CD8-positive, alpha-beta T cell (primary cell): ENCODE measurements at places on chromosomes 11 and 22.

GRCh38 chr22:17213976-17214375 is 5.3 kb downstream of the ADA2 start:
- DNase-seq = peak; percentile 25

GRCh38 chr11:119795231-119795630 is 66.2 kb upstream of the NECTIN1 start:
- no peak for DNase-seq

GRCh38 chr11:130418756-130419155 is 9.7 kb downstream of the ADAMTS8 start:
- no peak for DNase-seq

GRCh38 chr11:6988506-6988905 is 31.6 kb downstream of the ZNF214 start:
- DNase-seq = no peak

DNA sequence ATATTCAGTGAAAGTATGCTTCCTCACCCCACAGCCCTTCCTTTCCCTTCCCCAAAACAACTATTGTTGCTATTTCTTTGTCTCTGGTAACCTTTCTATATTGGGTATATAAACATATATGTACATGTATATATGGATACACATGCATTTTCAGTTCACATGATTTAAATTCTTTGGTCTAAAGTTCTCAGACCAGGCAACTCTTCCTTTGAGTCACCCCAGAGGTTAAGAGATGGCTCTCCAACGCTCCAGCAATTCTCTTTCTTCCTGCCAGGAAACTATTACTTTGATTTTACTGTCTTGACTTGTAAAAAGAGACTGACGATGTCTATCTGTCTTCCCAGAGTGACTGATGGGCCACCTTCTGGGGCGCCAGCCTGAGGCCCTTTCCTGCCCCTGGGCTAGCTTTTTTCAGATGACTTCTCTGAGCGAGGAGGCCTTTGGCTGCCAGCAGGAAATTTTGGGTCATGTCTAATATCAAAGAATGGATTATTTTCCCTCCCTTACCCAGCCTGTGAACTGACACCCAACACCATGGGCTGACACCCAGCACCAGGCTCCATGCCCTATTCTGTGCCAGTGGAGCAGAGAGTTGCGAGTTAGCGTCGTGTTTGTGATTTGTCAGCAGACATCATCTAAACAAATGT is 14.4 kb upstream of the ST3GAL4 start:
- no peak for DNase-seq

GRCh38 chr11:114033066-114033465 is 26.4 kb upstream of the ZBTB16 start:
- no peak for DNase-seq

GRCh38 chr22:42863349-42863961 is 6.4 kb upstream of the ARFGAP3 start:
- peak; percentile 32 for DNase-seq

DNA sequence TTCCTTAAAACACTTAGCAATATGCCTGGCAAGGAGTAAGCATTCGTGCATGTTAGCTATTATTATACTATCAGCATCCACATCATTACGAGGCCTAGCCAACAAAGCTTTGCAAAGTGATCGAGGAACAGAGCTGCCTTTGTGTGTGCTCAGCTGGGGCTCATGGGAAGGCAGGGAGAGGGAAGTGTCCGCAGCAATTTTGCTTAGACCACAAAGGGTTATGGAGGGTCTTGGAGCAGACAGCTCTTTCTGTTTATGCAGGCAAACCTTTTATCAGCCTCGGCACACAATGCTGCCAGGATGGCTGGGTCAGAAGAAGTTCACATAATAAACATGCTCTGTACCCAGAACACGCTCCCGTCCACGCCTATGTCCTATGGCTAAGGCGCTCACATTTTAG is 10.9 kb upstream of the DKK3 start:
- DNase-seq = no peak

- DNase-seq = no peak
Observed at GRCh38 chr11:22346282-22346681, 8.1 kb downstream of the SLC17A6 start.

DNA sequence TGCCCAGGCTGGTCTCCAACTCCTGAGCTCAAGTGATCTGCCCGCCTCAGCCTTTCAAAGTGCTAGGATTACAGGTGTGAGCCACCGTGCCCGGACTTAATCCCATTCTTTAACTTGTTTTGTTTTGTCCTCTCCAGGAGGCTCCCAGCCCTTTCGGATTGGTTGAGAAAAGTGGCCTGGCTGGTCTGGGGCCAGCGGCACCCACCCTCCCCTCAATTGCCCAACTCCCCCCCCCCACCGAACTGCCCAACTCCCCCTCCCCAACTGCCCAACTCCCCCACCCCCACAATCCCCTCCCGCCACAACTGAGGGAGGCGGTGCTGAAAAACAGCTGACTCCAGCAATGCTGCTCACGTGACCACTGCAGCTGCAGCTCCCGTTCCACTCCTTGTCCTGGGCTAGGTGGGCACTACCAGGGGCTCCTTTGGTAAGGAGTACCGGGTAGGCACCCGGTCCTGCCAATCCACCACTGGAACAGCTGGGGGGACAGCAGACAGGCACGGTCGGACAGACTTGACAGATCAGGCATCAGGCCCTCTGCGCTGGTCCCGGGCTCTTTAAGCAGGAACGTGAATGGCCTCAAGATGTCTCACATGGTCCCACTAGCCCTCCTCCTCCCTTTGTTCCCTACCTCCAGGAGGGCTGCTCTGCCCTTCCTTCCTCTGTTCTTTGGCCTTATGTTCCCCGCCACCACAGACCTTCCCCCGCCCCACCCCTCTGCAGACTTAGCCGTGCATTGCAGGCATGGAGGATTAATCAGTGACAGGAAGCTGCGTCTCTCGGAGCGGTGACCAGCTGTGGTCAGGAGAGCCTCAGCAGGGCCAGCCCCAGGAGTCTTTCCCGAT is at the start of gene TCN2:
Gene TCN2 (plus strand): TSS at position 720 of the 845 bp plus-strand sequence. CDS start 158 bp downstream, outside the sequence.
- no peak for DNase-seq

DNA sequence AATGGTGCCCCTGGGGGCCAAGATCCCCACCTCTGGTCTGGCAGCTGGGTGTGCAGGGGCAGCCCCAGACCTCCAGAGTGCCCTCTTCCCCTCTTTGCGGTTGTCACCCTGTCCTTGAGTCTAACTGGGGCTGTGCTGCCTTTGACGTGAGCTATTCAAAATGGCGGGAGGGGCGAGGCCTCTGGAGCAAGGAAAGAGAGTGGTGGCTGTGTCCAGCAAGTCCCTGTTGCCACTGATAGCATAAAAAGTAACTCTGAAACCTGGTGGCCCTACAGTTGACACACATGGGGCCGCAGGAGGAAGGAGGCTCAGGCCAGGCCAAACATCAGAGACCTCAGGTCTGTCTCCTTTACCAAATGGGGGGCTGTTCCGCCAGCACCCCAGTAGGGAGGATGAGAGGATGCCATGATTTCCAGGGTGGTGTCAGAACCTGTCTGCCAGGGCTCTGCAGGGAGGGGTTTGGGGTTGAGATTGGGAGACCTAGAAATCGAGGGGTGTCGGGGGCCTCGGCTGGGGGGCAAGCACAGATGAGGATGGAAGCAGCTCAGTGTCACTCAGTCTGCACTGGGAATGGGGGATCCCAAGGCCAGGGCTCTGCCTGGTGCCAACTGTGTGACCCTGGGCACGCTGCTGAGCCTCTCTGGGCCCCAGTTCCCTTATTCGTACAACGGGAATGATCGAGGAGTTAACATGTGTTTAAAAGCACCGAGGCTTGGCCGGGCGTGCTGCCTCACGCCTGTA is 49.2 kb upstream of the KCNQ1OT1 start:
- no peak for DNase-seq

GRCh38 chr11:65973439-65974110 is 12.0 kb downstream of the SART1 start:
- DNase-seq = no peak

- DNase-seq = no peak
Observed at GRCh38 chr11:15969281-15969680, 387.1 kb downstream of the SOX6 start.

GRCh38 chr11:100833276-100833675 is 146.2 kb downstream of the ARHGAP42 start:
- no peak for DNase-seq

- DNase-seq = no peak
Observed at GRCh38 chr11:134846328-134847082, 434.5 kb upstream of the B3GAT1 start.

DNA sequence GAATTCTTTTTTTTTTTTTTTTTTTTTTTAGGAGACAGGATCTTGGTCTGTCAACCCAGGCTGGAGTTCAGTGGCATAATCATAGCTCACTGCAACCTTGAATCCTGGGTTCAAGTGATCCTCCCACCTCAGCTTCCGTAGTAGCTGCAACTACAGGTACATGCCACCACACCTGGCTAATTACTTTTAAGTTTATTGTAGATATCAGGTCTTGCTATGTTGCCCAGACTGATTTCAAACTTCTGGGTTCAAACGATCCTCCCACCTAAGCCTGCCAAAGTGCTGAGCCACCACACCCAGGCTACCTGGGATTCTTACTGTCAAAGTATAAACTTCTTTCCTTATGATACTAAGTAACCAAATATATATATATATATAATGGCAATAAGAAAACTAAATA is 50.9 kb upstream of the CHRNA10 start:
- DNase-seq = no peak

- no peak for DNase-seq
Observed at GRCh38 chr11:57541169-57541568, 3.8 kb downstream of the SMTNL1 start.

DNA sequence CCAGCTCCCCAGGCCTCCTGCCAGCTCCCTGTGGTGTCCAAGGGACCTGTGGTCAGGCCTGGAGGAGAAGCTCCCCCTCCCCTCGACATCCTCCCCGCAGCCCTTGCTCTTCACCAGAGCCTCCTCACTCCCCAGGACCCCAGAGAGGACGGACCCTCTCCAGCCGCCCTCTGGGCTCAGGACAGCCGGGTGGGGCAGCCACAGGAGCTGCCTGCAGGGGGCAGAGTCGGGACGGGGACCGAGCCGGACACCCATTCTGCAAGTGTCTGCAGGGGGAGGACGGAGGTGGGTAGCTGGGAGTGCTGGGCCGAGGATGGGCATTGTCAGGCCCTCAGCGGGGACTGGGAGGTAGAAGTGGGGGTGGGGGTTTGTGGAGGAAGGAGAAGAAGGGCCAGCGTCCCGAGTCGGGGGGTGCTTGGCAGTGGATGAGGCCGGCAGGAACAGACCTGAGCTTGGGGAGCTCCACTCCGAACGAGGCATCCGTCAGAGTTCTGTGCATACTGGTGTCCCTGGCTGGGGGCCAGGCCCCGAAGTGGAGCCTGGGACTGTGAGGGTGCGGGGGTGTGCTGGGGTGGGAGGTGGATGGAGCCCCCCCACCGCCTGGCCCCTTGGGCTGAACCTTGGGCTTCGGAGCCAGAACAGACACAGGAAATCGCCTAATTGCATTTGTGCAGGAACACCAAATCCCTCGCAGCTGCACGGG is 15.2 kb downstream of the PRR33 start:
- no peak for DNase-seq

DNA sequence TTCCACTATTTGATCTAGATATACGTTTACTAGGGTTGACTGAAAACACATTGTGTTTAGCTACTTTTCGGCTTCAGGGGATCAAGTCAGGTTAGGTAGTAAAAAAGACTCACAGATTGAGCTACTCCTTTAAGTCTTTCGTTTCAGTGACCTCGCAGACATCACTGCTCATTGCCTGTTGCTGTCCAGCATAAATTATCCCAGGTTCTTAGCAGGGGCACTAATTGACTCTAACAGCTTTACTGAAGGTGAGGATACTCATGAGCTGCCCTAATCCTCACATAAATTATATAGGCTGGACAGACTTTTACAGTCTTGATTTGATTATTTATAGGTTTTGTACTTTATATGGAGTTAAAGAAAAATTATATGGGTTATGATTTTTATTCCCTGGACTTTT is 3.7 kb downstream of the CARD18 start:
- no peak for DNase-seq

- no peak for DNase-seq
Observed at GRCh38 chr11:121715405-121715804, 262.6 kb upstream of the SORL1-AS1 start.

GRCh38 chr11:4809246-4809645 is 5.1 kb upstream of the OR52R1 start:
- no peak for DNase-seq

DNA sequence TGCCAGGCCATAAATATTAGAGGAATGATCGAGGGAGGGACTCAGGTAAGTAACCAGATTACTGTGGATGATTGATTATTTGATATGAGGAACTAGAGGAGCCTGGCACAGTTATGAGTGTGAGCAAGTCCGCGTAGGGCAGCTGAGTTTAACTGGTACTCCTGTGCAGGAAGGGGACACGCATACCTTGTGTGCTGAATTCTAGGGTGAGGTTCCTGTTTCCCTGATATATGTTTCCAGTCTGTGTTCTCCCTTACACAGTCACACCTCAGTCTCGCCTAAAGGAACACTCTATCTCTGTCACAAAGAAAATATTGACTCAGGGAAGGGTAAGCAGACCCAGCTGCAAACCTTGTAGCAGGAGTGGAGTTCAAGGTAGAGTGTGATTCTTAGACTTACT is 17.4 kb downstream of the SGSM3 start:
- no peak for DNase-seq

- no peak for DNase-seq
Observed at GRCh38 chr11:12809864-12810567, 135.8 kb downstream of the TEAD1 start.

- DNase-seq = no peak
Observed at GRCh38 chr11:19698493-19699292, 13.9 kb upstream of the NAV2 start.

DNA sequence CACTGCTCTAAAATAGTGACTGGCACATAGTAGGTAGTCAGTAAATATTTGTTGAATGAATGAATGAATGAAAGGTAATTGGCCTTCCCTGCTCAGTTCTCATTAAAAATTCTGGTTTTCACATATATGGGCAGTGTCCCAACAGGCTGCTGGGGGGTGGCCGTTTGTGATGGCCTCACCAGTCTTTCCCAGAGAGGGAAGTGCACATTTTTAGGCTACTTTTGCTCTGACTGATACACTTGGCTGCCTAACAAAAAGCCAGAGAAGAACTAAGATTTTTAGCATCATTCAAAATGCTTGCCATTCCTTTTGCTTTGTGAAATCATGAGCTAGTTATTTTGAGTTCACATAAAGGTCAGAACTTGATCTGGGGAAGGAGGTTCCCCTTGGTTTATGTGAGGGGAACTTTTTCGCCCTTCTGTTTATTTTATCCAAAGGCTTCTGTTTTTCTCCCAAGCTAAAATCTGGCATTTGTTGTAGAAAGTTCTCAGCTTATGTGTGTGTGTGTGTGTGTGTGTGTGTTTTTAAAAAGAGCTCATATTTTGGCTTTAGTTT is 83.1 kb downstream of the PTPRJ start:
- no peak for DNase-seq
